ENCODE measurements at places on chromosomes 5 and 9. TPM values are rescaled to one million over a fixed set of nuclear protein-coding genes. Genes with fewer than 3 reads are reported as not detected.

DNA sequence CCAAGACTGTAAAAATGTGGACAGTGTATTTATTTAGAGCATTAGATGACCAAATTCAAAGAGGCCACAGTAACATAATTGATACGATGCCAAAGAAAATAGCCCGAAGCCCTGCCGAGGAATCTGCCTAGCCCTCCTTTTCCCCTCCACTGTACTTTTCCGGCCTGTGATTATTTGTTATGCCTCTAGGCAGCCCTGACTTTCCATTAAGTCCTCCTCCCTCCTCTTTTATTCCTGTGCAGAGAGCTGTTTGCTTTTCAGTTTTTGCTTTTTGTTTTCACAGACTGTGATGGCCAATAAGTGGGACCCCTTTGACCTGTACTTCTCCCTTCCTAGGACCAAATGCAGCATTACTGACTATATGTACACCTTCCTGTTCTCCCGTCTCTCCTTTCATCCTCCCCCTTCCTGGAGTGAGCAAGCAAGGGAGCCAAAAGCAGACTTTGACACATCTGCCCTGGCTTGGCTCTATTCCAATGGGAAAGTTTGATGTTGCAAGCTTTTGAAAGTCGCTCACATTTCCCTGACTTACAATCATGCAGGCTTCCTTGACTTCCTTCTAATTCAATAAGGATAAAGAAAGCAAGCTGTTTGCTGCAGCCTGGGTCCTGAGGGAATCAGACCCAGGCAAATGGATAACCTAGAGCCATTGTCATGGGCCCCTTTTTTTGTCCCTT, 76.1 kb downstream of the NREP start:
- peak; percentile 32 for DNase-seq

FOXD4L4 gene
- total RNA-seq, result not detected

- DNase-seq, result no peak
These were observed 30.3 kb downstream of the MELK start for GRCh38 chr9:36603006-36603405.

DNA sequence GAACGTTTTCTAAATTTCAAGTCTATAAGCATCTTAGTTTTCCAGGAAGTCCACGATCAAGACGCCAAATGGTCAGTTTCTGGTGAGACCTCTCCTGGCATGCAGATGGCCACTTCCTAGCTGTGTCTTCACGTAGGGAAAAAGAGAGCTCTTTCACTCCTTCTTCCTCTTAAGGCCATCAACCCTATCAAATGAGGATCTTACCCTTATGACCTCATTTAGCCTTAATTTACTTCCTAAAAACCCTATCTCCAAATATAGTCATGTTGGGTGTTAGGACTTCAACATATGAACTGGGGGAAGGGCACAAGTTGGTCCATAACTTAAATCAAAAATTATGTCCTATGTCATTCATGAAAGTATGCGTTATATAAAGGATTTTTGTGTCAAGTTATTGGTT, 229.5 kb downstream of the ARL15 start:
- no peak for DNase-seq

EIF4E1B gene
- total RNA-seq, result not detected

ANXA2R gene
- total RNA-seq, result 5.3 TPM

DNA sequence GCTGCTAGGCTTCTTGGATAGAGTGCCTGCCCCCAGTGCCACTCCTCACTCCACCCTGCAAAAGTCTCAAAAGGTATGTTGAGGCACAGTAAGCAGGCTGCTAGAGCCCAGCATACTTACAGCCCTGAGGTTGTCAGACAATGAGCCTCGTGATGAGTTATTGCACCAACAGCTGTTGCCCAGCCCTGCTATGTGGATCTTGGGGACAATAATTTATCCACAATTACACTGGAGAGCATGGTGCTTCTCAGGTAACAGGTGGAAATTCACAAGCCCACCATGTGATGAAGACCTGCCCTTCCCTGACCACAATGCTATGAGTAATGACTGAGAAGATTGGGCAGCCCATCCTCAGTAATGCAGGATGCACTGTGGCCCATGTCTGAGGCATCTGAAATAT, 36.5 kb downstream of the KCNIP1 start:
- DNase-seq, result no peak

DNA sequence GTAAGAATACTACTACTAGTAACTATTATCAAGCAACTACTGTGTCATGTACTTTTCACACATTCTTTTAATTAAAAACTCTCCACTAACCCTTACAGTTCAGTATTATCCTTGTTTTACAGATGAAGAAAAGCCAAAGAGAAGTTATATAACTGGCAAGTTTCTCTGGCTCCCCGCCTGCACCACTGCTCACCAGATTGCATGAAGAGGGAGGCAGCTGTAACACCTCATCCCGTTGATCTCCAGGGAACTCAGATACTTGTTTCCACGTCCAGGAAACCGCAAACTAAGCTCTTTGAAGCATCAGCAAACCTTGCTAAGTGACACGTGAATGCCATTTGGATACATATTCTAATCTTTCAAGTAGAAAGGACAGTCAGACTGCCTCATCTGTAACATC, 70.3 kb downstream of the RIGI start:
- no peak for DNase-seq

FBP1 gene
- 6.6 TPM for total RNA-seq

SPINK13 gene
- total RNA-seq, result not detected

- no peak for DNase-seq
These were observed 125.3 kb upstream of the MEF2C start for GRCh38 chr5:89008291-89008690.

DNA sequence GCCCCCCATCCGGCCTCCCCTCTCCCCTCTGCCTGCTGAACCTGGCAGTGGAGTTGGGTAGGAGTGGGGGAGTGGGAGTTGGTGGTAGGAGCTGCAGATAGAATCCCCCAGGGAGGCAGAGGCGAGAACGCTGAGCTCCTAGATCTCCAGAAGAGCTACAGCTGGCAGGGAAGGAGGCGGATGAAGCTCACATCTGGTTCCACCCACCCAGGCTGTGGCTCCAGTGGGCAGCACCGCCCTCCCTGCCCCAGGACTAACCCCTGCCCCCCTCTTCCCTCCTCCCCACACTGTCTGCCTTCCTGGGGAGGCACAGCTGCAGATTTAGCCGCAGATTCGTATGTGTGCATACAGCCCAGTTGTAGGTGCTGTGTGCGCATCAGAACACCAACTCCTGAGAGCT, 34.2 kb downstream of the C9orf50 start:
- no peak for DNase-seq

PCDHB15 gene
- total RNA-seq, result 10.7 TPM

INSYN2B gene
- total RNA-seq, result 1.1 TPM

IL33 gene
- total RNA-seq, result 69.7 TPM

ESM1 gene
- total RNA-seq, result 1.8 TPM

DNA sequence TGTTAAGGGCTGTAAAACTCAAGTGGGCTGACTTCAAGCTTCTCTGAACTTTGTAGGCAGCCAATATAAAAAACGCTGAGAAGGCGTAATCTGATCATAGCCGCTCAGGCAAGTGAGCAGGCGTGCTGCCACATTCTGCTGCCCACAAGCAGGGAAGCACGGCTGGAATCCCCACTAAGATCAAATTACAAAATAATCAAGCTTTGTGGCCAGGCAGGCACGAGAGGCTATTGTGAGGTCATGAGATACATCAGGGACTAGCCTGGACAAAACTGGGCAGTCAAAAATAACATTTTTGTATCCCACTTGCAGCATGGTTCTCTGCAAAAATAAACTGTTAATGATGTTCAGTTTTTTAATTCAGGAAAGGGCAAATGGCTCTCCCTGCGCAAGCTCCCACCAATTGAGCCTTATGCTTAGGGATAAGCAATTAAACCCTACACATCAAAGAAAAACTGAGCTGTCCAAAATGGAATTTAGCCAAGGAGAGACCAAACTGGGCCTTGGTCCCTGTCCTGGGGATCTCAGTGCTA, 64.0 kb downstream of the POU5F2 start:
- no peak for DNase-seq

MAP1B gene
- 1,045 TPM for total RNA-seq

PCDHGB7 gene
- 28.1 TPM for total RNA-seq

TMC1 gene
- not detected for total RNA-seq

C9orf78 gene
- 47.8 TPM for total RNA-seq

N4BP3 gene
- total RNA-seq, result not detected

ZNF366 gene
- total RNA-seq, result 3.1 TPM

GRCh38 chr5:142438573-142438972, 113.8 kb upstream of the SPRY4 start:
- no peak for DNase-seq

STKLD1 gene
- not detected for total RNA-seq

STPG3 gene
- total RNA-seq, result not detected

GRCh38 chr5:81420039-81420667, 26.2 kb upstream of the ACOT12 start:
- no peak for DNase-seq
